ENCODE measurements at places on chromosomes 2 and 18. TPM values are rescaled to one million over a fixed set of nuclear protein-coding genes. Genes with fewer than 3 reads are reported as not detected.

- no peak for DNase-seq
These were observed 4.6 kb downstream of the DSC2 start for GRCh38 chr18:31097666-31098065.

DNA sequence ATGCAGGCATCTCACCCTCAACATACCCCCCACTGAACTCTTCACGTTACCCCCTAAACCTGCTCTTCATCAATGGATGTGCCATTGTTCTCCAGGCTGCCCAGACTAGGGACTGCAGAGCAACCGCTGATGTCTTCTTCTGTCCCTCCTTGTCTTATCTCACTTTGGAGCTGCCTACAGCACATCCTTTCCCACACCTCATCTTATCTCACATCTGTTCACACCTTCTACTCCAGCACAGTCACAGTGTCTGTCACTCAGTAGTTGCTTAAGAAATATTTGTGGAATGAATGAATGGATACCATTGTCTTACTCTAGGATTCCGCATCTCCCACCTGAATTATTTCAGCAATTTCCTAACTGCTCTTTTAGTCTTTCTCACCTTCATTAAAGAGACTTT is 144.5 kb downstream of the ANTXR1 start:
- DNase-seq: no peak

GAREM2 gene
- 19.9 TPM for total RNA-seq

DNA sequence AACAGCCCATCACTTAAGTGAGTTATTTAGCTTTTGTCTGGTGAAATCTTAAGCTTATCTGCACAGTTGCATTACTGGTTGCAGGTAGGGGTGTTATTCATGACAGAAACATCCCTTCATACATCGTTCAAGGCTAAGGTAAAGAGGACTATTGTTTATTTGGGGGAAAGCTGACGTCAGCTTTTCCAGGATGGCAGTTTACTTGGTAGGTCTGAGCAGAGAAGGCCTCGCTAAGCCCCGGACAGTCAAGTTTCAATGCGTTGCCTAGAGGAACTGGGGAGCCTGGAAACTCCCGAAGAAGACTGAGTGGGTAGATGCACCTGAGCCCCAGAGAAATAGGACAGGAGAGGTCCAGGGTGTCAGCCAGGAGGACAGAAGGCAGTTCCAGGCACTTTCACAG is 2.2 kb downstream of the RNU4ATAC start:
- no peak for DNase-seq

- no peak for DNase-seq
These were observed 184.5 kb downstream of the TCF4 start for GRCh38 chr18:55403421-55403949.

HAAO gene
- 2.5 TPM for total RNA-seq

GRCh38 chr18:23311351-23312121 is 141.6 kb upstream of the RIOK3 start:
- DNase-seq: no peak

Data from H1 (cell line).